Adipocyte (in vitro differentiated cells): ENCODE measurements at places on chromosomes 12 and 14.

DNA sequence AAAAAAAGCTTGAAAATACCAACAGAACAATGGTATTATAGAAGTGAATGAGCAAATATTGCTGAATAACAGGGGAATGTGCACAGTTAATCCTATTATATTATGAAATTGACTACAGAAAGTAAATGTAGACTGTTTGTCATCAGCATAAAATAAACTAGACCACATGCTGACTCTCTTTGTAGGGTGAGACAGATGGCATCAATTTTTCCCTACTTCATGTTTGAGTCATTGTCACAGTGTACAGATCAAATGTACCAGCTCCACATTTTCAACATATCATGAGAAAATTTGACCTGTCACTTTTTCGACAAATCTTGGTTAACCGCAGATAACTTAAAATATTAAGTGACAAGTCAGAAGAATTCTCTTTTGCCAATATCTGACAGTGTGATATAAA, 421.0 kb downstream of the RPL10L start:
- DNase-seq: no peak

- DNase-seq: no peak
Observed at GRCh38 chr12:37666069-37666781, 650.3 kb upstream of the ALG10B start.

GRCh38 chr14:37403626-37404025, 191.4 kb downstream of the FOXA1 start:
- no peak for DNase-seq

DNA sequence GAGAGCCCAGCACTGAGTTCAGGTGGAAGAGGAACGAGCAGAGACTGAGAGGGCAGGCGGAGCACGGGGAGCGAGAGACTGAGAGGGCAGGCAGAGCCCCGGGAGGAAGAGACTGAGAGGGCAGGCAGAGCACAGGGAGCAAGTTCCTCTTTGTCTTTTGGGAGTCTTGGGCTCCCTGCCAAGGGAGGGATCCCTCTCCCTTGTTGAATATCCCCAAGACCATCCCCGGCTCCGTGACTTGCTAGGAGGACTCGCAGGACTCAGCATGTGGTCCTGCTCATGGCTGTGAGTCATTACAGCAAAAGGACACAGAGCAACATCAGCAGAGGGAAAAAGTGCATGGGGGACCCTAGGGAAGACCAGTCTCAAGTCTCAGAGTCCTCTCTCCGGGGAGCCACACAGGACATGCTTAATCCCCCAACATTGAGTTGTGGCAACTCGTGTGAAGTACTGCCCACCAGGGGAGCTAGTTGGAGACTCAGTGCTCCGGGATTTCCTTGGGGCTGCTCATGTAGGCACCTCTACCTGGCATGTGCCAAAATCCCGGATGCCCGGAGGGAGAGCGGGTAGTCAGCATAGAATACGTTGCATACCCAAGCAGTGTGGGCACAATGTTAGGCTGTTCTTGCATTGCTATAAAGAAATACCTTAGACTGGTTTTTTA, 81.0 kb downstream of the CCDC92 start:
- DNase-seq: no peak

DNA sequence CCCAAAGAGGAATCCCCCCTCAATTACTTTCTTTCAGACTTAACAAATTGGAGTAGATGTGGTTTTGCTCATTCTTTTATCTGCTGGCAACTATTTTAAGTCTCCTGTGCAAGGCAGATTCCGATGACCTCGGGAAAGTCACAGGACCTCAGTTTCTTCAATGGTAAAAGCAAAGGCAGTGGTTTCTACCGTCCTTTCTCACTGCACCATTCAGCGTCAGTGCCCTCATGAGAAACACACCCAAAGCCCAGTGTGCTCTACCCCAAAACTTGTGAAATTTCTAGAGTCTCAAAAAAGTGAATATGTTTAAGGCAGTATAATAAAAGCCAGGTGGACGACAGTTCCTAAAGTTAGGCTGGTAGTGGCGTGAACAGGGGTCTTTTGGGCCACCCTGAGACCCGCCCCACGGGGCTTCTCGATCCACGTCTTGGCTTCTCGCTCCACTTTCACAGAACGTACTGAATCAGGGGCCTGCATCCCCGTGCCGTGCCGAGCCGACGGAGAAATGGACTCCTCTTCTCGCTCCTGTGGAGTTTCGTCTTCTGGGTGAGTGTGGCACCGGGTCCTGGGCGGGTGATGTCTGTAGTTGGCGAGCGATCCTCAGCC, 1.3 kb upstream of the ARHGAP5 start:
- DNase-seq: peak; percentile 65

- DNase-seq: no peak
Observed at GRCh38 chr12:88903333-88903732, 323.1 kb upstream of the KITLG start.

GRCh38 chr14:35553808-35554207, 19.8 kb downstream of the INSM2 start:
- DNase-seq: peak; percentile 47

DNA sequence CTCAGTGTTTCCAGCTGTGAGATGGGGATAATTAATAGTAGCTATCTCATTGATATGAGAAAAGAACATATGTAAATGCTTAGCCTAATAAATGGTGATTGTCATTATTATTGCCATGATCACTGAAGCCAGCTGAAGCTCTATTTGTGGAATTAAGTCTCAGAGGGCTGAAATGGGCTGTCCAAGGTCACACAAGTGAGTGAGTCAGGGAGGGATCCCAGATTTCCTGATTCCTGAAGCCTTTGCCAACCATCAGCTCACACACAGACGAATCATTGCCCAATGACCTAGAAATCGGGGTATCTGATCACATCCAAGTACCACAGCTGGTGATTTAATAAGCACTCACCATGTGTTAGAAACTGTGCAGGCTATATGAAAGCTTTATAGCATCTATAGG, 21.6 kb upstream of the TMEM229B start:
- DNase-seq: no peak

- peak; percentile 42 for DNase-seq
Observed at GRCh38 chr14:71290960-71291466, 383.8 kb downstream of the PCNX1 start.

DNA sequence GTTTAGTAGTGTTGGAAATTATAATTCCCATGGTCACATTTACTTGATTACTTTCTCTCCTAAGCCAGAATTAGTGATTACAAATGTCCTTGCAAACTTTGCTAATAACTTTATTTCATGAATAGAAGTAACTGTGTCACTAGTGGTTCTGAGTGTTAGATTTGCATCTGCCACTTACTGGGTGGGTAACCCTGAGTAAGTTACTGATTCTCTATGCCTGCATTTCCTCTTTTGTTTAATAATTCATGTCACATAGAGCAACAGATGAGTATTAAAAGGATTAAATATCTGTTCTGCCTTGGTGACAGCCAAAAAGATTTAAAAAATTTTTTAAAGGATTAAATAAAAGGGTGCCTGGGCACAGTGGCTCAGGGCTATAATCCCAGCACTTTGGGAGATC, 78.6 kb downstream of the BHLHE41 start:
- no peak for DNase-seq

- DNase-seq: peak; percentile 38
Observed at GRCh38 chr14:105317546-105317945, 3.0 kb downstream of the PACS2 start.

DNA sequence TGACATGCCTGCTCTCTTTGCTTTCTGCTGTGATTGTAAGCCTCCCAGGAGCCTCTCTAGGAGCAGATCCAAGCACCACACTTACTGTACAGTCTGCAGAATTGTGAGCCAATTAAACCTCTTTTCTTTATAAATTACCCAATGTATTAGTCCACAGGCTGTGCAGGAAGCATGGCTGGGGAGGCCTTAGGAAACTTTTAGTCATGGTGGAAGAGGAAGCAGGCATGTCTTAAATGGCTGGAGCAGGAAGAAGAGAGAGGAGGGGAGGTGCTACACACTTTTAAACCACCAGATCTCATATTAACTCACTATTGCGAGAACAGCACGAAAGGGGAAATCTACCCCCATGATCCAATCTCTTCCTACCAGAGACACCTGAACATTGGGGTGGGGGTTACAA, 108.9 kb downstream of the DERA start:
- no peak for DNase-seq

- DNase-seq: no peak
Observed at GRCh38 chr12:130339951-130340350, 2.3 kb downstream of the PIWIL1 start.

DNA sequence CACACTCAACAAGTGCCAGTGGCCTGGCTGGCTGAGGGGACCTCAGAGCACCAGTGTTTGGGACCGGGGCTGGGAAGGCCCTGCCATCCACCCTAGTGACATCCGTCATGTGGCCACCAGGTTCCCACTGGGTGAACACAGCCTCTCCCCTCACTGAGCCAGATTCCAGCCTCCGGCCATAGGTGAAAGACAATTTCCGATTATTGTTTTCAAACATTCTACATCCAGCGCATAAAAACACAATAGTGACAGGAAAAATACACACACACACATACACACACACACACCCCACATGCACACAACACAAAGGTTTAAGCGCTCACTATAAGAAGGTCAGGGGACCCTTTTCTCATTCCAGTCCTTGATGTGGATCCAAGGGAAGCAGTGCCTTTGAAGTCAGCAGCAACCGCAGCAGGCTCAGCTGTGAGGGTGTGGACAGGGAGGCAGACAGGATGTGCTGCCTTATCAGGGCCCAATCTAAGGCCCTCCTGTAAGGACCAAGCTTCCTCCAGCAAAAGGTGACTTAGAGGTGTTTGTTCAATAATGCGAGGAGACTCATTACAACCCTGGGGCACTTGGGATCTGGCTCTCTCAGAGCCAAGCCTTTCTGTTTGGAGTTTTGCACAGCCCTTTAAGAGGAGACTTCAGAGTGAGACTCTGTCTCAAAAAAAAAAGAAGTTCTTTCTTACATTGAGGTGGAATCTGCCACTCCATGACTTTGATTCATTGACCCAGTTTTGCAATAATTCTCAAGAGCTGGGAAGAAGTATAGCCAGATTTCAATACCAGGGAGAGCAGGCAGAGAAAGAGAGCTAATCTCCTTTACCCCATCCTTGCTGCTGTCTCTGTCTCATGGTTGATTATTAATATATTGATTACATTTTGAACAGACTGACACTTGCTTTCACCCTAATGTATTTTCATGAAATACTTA, 227.8 kb downstream of the ZFP36L1 start:
- DNase-seq: peak; percentile 55

- peak; percentile 38 for DNase-seq
Observed at GRCh38 chr14:23183158-23183470, 346 bp downstream of the SLC7A8 start.

DNA sequence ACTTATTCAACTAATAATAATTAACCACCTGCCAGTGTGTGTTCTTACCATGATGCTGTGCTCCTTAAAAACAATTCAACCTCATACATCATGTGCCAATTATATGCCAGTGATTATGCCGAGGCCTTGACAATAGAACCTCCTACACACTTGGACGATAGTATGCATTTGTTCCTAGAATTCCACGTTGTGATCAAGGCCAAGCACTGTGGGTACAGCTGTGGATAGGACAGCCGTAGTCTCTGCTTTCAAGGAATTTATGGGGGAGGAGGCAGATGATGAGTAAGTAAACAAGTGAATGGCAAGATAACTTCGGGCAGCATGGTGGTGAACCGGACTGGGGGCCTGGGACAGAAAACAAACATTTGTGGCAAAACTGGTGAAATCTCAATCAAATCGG, 18.0 kb upstream of the MYO1H start:
- no peak for DNase-seq

DNA sequence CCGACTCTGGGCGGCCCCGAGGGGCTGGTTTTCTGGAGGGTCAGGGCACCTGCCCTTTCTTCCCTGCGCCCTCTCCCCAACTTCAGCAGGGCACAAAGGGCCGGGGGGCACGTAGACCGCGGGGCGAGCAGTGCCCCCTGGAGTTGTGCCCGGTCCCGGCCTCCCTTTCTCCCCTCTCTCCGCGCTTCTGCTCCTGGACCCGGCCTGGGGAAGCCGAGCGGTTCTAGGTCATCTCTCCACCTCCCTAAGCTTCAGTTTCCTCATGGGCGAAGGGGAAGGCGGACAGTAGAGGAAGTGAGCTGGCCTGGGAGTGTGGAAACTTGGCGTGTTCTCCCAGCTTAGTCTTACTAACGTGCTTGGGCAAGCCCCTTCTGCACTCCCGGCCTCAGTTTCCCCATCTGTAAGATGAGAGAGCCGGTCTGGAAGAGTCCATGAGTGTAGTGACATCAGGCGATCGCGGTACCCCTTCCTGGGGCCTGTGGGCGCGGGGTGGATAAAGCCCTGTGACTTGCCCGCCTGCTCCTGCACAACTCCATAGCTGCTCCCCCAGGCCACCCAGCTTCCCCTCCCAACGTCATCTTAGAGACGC, 158.6 kb upstream of the PARP11 start:
- DNase-seq: no peak

DNA sequence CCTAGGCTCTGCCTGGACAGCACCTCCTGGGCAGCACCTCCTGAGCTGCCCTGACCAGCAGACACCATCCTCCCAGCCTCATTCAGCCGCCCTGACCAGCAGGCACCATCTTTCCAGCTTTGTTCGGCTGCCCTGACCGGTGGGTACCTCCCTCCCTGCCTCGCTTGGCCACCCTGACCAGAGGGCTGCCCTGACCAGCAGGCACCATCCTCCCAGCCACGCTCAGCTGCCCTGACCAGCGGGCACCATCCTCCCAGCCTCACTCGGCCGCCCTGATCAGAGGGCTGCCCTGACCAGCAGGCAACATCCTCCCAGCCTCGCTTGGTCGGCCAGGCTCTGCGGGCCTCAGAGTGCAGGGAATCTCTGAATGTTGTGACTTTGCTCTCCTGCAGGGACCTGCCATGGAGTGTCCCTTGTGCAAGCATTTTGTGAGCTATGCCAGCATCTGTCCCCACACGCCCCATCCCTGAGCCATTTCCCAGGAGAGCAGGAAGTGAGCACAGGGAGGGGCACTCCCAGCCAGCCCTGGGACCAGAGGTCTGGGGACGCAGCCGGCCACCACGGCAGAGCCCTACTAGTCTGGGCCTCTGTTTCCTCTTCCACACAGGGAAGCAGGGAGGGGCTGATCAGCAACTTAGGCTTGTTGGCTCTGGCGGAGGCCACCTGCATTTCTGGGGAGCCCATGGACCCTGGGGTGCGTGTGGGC, 265.5 kb downstream of the SEC23A start:
- DNase-seq: no peak

DNA sequence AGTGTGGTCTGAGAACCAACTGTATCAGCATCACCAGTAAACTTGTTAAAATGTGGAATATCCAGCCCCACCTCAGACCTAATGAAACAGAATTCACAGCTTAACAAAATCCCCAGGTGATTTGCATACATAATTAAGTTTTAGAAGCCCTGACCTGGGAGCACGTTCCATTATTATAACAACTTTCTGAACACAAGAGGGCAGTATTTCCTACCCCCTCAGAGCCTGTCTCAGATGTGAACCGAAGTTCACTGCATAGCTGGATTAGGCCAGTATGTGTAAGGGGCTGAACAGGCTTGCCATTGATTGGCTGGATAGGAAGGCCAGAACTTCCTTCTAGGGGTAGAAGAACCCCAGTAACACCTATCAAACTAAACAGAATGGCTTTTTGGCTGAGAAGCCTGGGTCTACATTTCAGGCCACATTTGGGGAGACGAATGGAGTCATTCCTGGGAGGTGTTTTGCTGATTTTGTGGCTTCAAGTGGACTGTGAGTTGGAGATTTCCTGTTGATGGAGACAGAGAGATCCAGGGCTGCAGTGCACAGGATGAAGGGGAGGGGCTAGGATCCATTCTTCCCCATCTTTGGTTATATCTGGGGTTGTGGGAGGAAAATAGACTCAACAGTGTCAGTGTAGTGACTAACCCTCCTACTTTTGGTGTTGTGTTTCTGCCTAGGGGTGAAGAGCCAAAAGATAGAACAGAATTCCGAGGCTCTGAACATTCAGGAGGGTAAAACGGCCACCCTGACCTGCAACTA, 94.7 kb upstream of the OR4E1 start:
- no peak for DNase-seq

- no peak for DNase-seq
Observed at GRCh38 chr12:95687937-95688336, 102.6 kb downstream of the NTN4 start.
